ENCODE measurements at places on chromosomes 7 and 10.

GRCh38 chr10:22988581-22989360, 60.9 kb downstream of the ARMC3 start:
- peak; percentile 63 for DNase-seq

- DNase-seq = no peak
Observed at GRCh38 chr10:22325272-22326144, 4.6 kb downstream of the BMI1 start.

- DNase-seq = no peak
Observed at GRCh38 chr7:154919344-154920225, 83.3 kb downstream of the PAXIP1 start.

- DNase-seq = no peak
Observed at GRCh38 chr7:94655848-94656657, at the start of gene SGCE. TSS of gene SGCE (minus strand) at chr7:94656133. CDS start at chr7:94656098, 35 bp downstream.

DNA sequence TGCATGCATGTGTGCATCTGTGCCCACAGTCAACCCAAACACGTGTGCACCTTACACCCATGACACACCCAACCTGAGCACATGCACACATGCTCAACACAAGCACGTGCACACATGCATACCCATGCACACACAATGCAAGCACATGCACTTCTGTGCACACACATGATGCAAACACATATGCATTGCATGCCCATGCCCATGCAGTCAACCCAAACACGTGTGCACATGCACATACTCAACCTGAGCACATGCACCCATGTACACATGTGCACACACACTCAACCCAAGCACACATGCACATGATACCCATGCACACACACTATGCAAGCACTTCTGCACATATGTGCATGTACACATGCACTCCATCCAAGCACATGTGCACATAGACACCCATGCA, 84.5 kb upstream of the FAM20C start:
- no peak for DNase-seq

DNA sequence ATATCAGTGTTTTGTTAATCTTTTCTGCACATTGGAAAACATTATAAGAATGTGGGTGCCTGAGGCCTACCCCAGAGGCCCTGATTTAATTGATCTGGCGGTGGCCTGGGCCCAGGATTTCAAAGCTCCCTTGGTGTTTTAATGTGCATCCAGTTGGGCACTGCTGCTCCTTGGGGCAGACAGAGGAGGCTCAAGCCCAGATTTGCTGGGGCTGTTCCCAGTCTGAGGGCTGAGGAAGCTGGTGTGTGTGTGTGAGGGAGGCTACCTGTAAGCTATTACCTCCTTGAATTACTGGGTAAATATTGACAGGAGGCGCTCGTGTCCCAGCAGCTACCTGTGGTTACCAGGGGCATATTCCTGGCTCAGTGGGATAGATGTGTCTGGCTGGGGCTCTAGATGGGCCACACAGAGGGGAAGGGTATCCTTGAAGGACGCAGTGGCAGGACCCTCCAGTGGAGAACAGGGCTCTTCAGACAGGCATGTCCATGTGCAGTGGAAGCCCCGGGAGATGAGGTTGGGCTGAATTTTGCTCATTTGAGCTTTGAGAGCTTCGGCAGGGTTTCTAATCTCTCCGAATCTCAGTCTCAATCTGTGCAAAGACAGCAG, 975.4 kb upstream of the ZNF722 start:
- DNase-seq = no peak

GRCh38 chr10:84214046-84214572, 11.2 kb downstream of the LRIT2 start:
- no peak for DNase-seq

- DNase-seq = peak; percentile 4
Observed at GRCh38 chr10:70619271-70620019, 16.9 kb upstream of the PRF1 start.

DNA sequence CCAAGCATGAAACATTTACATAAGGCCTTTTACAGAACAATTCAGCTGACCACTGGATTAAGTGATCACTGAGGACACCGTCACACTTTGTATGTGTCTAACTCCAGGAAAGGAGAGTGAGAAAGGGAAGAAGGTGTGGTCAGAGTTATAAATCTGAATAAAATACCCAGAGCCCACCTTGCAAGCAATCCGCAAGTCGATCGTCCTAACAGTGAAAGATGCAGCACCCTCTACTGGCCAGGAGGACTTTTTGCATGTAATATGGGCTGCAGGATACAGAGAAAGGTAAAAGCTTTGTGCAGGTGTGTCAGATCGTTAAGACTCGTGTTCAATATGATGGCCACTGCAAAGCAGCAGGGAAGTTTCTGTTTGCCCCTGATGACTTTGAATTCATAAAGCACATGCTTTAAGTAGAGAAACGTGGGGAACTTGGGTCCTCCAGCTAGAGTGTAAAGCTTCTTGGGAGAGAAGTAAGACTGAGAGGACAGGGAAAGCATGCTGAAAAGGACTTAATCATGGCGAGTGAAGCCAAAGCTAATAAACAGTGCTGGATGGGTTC, 68.5 kb upstream of the BMPER start:
- DNase-seq = no peak

DNA sequence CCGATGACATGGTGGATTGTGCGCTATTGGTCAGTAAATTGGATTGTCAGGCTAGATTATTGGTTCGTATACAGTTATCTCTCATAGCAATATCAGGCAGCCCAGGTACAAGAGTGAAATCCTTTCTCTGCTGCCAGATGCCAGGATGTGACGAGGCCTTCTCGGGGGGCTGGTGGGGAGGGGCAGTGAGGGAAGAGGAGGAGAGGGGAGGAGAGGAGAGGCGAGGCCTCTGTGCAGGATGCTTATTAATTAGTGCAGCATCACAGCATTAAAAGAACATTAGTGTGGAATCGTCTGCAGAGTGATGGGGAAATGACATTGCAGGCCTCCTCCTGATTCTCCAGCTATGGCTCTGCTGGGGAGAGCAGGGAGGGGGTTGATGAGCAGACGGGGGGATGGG, 30.5 kb upstream of the SLF2 start:
- no peak for DNase-seq

DNA sequence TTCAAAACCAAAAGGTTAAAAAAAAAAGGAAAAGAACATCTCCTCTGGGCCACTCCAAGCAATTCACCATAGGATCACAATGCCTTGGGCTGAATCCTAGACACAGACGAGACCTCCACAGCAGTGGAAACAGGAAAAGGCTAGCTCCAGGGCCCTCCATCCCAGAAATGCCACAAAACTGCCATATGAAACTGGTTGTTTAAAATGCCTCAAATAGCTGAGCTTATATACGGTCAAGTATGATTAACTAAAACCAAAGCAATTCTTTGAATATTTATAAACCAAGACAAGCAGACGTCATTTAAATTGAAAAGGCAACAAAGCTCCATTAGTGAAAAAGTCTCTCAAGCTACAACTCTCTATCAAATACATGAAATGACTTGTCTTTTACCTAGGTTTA, 63.1 kb downstream of the DOCK4 start:
- no peak for DNase-seq

- no peak for DNase-seq
Observed at GRCh38 chr10:43594944-43595589, 11.2 kb upstream of the ZNF485 start.

DNA sequence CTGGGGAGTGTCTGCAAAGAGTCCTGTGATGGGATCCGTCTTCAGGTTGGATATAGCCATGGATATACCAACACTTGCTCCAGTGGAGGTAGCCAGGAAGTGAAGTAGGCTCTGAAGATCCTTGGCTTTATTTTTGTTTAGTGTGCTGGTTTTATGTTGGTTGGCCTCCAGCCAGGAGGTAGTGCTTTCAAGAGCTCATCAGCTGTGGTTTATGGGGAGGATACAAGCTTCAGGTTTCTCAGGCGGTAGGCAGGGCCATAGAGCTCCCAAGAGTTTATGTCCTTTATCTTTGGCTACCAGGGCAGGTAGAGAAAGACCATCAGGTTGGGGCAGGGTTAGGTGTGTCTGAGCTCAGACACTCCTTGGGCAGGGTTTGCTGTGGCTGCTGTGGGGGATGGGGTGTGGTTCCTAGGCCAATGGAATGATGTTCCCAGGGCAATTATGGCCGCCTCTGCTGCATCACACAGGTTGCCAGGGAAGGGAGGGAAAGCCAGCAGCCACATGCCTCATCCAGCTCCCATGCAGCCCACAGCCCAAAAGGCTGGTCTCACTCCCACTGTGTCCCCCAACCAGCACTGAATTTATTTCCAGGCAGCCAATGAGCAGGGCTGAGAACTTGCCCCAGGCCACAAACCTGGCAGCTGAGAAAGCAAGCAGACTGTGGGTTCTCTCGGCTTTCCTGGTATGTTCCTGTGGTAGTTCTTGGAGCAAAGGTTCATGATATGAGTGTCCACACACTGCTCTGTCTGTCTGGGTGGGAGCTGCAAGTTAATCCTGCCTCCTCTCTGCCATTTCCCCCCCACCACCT, 67.0 kb upstream of the PRLHR start:
- no peak for DNase-seq

GRCh38 chr10:49596836-49597235, 13.3 kb upstream of the SLC18A3 start:
- DNase-seq = no peak

GRCh38 chr7:104536956-104537355, 208.6 kb downstream of the LHFPL3 start:
- DNase-seq = no peak

- DNase-seq = no peak
Observed at GRCh38 chr10:64086083-64086767, 565.0 kb downstream of the REEP3 start.

DNA sequence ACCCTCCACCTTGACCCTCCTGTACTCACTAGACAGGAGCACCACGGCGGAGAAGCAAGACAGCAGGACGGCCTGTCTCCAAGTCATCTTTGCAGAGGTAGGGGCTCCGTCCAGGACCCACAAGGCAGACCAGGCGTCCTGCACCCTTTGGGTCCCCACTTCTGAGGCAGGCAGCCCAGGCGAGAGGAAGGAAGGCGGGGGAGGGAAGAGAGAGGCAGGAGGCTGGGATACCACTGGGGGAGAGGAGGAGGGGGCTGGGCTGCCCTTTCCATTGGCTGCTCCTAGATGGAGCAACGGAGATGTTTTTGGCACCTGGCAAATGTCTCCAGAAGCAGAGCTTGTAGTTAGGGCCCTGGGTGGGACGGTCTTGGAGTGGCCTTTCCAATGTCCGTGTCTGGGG, at the start of gene UCMA:
UCMA (minus strand) TSS at position 203 of the 400 bp plus-strand sequence; CDS start at position 87, 116 bp downstream.
- no peak for DNase-seq

- peak; percentile 1 for DNase-seq
Observed at GRCh38 chr7:2231992-2232765, 566 bp downstream of the MAD1L1 start.

- peak; percentile 10 for DNase-seq
Observed at GRCh38 chr10:7756360-7756992, 31.3 kb downstream of the KIN start.

DNA sequence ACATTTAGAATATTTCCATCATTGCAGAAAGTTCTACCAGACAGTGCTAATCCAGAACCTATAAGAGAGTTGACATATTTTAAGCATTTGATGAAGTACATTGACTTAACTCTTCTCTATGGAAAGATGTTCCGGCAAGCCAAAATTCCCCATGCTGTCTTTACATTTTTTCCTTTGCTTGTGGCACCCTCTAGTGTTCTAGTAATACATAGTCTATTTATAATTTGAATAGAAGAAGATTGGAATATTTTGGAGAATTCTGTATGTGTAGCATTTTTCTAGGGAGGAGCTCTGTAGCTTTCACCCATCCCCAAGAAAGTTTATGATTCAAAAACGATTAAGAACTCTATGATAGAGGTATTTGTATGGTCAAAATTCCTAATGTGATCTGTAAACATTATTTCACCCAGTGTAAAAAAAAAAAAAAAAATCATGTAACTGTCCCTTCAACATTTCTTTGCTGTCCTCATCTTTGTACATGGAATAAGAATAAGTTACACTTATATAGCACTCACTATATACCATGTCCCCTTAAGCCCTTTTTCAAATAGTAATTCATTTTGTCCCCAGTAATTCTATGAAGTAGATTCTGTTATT, 33.2 kb downstream of the NRF1 start:
- peak; percentile 46 for DNase-seq

- DNase-seq = no peak
Observed at GRCh38 chr10:11373717-11374171, 237.7 kb downstream of the USP6NL start.

DNA sequence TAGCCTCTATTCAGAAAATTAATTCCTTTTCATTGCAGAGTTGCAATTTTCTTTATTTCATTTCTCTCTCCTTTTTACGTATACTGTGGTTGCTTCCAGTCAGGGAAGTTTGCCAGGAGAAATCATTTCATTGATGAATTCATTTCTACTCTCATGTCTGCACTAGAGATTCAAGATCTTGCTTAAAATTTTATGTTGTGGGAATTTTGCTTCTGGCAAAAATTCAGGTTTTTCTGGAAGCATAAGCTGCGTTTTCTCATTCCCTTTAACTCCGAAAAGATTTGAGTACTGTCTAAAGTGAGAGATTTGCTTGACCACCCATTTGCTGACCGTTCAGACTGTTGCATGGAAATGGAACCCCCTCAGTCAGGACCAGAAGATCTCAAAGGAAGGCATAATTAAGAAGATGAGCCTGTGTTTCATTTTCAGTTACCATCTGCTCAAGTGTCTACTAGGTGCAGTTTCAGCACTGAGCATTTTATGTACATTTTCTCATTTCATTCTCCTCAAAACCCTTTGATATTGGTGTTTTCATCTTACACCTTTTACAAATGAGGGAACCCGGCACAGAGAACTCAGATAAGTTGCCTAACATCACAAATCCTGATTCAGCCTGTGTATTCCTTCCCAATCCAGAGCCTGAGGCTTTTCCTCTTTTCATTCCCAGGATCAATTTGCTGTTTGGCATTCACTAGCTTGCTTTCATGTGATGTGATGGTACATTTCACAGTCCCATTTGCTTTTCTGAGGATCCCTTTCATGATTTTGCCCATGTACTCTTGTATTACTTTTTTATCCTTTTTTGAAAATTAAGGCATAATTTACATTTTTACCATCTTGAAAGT, 3.9 kb downstream of the PTPRZ1 start:
- no peak for DNase-seq

DNA sequence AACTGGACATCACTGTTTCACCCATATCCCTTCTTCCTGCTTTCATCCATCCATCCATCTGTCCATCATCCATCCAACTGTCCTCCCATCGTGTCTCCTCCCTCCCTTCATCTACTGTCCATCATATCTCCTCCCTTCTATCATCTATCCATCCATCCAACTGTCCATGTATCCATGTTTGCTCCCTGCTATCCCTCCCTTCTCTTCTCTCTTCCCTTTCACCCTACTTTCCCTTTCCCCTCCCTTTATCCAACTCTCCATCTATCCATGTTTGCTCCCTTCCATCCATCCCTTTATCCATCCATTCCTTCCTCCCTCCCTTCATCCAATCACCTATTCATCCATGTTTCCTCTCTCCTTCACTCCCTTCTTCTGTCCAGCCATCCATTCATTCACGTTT, 92.6 kb upstream of the CTBP2 start:
- no peak for DNase-seq

- no peak for DNase-seq
Observed at GRCh38 chr7:142788303-142789289, 17.8 kb downstream of the PRSS2 start.

- DNase-seq = no peak
Observed at GRCh38 chr7:109190766-109191398, 621.2 kb downstream of the DNAJB9 start.

DNA sequence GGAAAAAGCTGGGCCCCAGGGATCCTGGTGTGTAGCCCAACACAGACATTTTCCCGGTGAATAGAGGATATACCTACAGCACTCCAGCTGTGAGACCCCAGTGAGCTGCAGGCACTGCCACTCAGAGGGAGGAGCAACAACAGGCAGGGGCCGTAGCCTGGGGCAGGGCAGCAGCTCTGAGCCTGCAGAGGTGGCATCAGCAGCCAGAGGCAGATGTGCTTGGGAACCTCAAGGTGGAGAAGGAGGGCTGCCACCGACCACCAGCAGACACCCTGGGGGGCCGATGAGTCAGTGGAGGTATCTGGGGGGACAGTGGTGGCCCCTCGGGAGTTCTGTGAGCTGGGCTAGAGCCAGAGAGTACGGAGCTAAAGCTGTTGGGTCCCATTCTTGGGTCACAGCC, 110.2 kb upstream of the GDF10 start:
- DNase-seq = no peak

All from AML-193 (cell line).